ENCODE measurements at places on chromosomes 16 and 17.
A peak's percentile ranks its signal among the peaks of the same experiment; 100 is the strongest.

GRCh38 chr17:76681222-76682137 lies 29.3 kb downstream of the MXRA7 start:
- DNase-seq, result peak; percentile 28

DNA sequence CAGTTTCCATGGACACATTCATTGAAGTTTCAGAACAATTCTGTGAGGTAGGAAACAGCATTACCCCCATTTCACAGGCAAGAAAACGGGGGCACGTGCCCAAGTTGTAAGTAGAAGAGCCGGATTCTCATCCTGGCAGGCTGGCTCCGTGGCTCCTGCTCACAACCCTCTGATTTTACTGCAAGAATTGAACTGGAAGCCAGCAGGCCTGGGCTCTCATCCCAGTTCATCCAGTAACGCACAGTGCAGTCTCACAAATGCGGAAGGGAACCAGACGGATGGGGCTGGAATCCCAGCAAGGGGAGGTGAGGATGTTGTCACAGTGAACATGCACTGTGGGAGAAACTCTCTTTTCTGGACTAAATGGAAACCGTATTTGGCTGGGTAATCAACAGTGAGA lies 40.7 kb upstream of the DOC2B start:
- DNase-seq, result no peak

DNA sequence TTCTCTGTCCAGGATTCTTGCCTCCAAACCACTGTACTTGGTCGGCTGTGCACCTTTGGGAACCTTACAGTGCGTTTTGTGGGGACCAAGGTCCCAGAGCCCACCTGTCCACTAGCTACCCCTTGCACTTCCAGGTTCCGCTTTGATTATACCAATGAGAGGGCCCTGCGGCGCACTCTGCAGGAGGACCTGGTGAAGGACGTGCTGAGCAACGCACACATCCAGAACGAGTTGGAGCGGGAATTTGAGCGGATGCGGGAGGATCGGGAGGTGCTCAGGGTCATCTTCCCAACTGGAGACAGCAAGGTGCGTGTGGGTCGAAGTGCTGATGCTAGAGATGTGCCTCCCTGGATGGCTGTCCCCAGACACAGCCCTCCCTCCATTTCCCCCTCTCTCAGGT lies 18.8 kb downstream of the POLR2A start:
- no peak for DNase-seq

DNA sequence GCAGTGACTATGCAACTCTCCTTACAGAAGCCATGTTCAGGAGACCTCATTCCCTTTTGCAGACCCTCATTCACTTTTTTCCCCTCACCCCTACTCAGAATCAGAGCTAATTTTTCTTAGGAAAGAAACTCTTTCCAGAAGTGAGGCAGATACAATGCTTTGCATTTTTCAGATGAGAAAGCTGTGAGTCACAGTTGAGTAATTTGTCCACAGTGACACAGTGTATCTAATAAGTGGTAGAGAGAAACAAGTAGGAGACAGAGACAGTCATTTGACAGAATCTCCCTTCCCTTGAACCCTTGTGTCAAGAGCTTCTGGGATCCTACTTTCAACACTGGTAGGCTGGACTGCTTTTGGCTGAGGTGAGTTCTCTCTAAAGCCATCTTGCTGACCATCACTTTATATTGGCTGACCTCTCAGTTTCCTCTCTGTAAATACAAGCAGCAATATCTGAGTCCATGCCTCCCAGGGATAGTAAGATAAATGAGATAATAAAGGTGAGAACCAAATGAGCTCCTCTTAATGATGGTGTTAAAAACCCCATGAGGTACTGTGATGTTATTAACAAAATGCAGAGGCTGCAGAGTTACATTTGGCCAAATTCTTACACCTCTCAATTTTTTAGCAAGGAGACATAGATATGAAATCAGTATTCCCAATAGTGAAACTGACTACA lies 130.8 kb downstream of the CA10 start:
- DNase-seq, result no peak

DNA sequence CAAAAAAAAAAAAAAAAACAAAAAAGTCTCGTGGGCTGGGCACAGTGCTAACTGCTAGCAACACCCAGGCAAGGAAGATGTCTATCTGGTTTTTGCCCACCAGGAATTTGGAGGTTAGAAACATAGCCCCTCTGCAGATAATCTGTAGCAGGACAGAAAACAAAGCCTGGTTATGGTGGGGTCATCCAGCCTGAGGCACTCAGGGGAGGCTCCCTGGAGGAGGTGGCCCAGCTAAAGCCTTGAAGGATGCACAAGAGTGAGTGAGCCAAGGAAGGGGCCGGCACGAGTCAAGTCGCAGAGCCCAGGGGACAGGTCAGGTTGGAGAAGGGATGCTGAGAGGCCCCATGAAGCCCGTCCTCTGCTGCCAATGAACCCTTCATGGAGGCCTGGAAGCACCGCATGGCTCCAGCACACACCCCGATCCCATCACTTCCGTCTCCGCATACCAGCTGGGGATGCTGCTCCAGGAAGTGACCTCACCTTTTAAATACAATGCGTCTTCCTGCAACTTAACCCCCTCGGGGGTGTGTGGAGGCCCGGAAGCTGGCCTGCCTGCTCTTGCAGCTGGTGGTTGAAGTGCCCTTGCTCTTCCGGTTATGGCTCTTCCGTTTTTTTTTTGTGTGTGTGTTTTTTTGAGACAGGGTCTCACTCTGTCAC lies 86.5 kb downstream of the ENGASE start:
- no peak for DNase-seq
